CD4-positive, alpha-beta T cell treated with Interleukin-12 subunit alpha and Interleukin-12 subunit beta, for 1 hour (primary cell): ENCODE measurements at places on chromosomes 5 and 9.

GRCh38 chr9:114112778-114113584, 13.9 kb upstream of the KIF12 start:
- no peak for DNase-seq

GRCh38 chr5:102554728-102555127, 55.9 kb upstream of the SLCO6A1 start:
- DNase-seq, result no peak

- no peak for DNase-seq
Measured at GRCh38 chr5:117812861-117813260, 1175.5 kb downstream of the DTWD2 start.

DNA sequence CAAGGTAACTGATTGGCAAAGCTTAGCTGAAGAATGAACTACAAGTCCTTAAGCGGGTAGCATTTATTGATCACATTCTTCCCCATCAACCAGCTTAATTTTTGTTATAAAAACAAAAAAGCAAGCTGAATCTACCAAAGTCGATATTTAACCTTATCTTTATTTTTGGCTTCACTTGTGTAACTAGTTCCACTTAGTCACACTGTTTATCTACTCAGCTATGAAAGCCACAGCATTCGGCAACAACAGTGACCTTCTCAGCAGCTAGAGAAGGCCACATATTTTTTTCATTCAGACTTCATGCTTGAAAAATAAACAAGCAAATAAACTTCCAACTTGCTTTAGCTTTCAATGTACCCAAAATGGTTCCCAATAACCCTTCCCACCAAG, 69.4 kb downstream of the KLHL3 start:
- DNase-seq, result no peak

DNA sequence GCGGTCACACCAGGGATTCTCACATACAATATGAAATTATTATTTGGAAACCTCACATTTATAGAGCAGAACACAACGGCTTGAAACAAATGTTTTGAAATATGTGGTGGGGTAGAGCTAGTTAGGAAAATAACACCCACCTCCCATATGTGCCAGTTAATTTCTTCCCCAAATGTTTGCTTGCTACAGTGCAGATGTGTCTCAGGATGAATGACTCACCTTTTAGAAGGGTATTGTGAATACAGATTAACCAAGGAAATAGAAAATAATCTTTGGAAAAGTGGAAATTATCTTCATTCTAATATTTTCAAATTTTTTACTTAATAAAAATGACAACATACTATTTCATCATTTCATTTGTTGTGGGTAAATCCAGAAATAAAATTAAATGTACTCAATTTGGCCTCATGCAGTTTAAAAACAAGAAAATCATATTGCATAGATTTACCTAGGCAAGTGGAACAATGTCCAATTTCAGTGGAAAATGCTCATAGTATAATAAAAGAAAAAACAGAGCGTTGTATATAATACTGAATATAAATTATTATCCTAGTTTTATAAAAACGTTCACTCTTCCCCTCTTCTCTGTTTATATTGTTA, 39.3 kb upstream of the RICTOR start:
- DNase-seq, result no peak

DNA sequence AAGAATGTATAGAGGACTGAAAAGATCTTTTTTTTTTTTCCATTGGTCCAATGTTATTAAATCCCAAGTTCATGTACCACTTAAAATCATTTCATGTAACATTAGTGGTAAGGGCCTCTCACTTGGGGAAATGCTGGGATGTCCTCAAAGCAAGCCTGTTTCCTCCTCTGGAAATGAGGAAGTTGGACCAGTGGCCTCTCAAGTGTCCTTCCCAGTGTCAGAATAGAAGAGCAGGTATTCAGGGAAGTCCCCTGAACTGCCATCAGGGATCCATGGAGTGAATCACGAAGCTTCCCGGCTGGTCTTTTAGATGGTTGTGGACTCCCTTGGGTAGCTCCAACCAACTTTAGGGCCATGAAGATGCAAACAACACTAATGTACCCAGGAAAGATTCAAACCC, 55.2 kb upstream of the AFAP1L1 start:
- DNase-seq, result no peak

GRCh38 chr5:57488215-57488955, 5.8 kb upstream of the ACTBL2 start:
- no peak for DNase-seq

- DNase-seq, result peak; percentile 15
Measured at GRCh38 chr9:135926402-135927194, 19.3 kb upstream of the CAMSAP1 start.

DNA sequence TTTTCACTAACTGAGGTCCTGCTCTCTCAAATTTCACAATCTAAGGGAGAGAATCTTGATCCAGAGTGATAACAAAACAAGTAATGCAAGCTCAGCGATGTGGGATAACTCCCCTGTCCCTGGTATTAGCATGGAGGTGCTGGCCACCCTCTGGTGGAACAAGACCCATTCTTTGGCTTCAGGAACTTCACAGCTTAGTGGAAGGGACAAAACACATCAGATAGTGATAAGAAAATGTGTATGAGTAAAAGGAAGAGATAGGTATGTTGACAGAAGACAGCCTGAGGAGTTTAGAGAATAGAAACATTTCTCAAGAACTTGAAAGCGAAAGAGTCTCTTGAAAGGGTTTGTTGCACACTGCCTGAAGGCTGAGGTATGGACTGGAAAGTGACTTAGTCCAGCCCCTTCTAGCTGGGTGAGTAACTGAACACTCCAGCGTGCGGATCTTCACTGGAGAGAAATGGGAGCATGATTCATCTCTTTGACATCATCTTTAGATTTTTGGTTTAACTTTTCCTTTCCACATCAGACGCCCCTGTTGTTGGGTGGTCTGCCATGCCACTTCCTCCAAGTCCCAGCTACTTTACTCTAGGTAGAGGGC, 25.4 kb upstream of the ZSWIM6 start:
- DNase-seq, result no peak

GRCh38 chr5:90171466-90171865, 238.1 kb downstream of the CETN3 start:
- DNase-seq, result no peak

GRCh38 chr9:127450243-127450760, 904 bp downstream of the RPL12 start:
- no peak for DNase-seq

DNA sequence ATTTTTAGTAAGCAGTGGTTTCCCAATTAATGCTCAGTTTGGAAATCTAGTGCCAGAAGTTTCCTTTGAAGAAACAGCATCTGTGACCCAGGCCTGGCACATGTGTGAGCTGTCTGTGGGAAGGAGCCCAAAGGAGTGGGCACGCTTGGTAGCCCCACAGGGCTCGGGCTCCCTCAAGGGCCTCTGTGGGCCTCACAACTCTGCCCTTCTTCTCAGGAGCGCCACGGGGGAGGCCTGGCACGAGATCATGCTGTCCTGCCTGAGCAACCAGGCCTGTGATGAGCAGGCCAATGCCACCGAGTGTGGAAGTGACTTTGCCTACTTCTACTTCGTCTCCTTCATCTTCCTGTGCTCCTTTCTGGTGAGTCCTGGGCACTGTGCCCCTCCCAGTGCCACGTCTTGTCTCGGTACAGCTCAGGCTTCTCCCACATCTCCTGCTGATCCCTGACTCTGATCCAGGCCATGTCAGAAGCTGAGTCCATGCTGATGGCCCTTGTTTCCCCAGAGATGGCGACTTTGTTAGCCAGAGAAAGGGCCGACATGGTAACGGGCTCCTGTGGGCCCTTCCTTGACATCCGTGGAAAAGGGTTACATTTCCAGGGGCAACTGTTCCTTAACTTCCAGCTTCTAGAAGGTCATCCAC, 200.4 kb downstream of the CACNA1B start:
- DNase-seq, result no peak

DNA sequence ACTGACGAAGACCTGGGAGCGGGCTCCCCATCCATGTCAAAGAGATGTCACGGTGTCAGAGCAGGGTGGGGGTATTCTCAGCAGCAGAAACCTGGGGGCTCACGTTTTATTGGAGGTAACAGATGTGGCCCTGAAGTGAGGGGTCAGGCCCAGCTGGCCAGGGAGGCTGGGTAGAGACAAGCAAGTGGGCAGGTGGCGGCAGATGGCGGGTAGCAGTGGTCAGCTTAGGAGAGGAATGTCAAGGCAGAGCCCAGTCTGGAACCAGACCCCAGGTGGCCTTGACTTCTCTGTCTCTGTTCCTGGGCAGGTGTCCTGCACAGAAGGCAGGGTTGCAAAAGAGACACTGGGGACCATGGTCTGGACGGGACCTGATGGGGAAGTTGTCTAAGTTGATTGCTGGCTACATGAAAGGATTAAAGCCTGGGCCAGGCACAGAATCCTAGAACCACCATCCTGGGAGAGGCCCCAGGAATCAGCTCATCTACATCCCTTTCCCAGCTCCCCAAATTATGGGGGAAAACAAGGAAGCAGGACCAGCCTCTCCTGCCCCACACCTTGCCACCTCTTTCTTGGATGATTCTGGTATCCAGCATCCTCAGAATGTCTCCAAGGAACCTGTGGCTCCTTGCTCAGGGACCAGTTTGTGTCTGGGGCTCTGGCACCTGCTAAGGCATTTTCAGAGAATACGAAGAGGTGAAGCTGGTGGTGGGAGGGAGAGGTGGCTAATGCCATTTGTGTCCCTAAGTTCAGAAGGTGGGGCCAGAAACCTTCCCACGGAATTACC, 72.5 kb downstream of the AMBP start:
- no peak for DNase-seq

DNA sequence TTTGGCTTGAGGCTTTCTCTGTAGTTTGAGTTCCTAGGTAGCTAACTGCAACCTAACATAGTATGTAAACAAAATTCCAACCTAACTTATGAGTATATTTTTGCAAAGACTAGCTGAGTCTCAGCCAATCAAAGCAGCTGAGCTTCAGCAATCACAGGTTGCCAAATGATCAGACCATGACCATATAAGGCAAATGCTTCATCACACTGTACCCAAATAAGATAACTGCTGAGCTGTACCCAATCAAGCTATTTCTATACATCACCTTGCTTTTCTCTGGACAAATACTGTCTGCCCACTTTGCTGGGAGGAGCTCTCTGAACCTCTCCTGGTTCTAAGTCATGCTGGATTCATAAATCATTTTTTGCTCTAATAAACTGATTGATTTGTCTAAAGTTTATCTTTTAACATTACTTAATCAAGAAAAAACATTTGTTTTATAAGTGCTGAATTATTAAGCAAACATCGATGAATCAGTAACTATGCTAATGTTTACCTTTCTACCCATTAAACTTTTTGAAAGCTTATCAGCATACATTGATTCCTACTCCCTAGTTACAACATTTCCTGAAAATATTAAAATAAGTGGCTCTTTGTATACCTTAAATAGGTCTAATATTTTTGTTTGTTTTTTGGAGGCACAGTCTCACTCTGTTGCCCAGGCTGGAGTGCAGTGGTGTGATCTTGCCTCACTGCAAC, 129.7 kb upstream of the PCA3 start:
- DNase-seq, result no peak
